Cortex of kidney (tissue), 1 donor: ENCODE measurements at places on chromosomes 4 and X.

GRCh38 chr4:116734178-116734577 lies 351.2 kb downstream of the TRAM1L1 start:
- no peak for DNase-seq

- no peak for DNase-seq
Measured at GRCh38 chrX:155962906-155963305, 34.6 kb upstream of the IL9R start.

DNA sequence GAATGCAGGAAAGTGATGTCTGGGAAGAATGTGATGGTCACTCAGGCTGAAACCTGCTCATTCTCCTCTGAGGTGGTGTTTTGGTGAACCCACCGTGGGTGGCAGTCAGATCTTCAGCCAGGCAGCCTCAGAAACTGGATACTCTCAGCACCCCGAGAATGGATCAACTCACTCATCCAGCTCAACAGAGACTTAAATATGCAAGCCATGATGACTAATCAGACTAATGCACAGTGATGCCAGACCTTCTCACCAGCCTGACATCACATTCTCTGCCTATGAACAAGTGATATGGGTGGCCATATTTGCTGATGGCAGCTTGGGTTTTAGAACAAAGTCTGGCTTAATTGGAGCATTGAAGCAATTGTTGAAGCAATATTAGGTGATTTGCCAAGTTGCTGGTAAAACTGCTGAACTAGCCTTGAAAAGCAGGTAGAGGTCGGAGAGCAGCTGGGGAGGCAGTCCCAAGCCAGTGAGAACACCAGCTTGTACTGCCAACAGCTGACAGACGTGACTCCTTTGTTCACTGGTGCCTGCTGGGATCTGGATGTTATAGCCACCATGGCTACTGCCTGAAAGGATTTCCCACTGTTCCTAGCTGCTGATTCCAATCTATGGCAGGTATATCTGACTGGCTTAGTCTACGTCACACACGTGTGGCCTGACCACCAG lies 608.1 kb downstream of the MID1IP1 start:
- DNase-seq, result no peak

GRCh38 chr4:152029631-152030030 lies 268.8 kb upstream of the GATB start:
- no peak for DNase-seq

GRCh38 chrX:43474321-43474720 lies 181.8 kb upstream of the MAOA start:
- no peak for DNase-seq

- DNase-seq, result no peak
Measured at GRCh38 chr4:167622481-167623240, 388.4 kb upstream of the SPOCK3 start.

DNA sequence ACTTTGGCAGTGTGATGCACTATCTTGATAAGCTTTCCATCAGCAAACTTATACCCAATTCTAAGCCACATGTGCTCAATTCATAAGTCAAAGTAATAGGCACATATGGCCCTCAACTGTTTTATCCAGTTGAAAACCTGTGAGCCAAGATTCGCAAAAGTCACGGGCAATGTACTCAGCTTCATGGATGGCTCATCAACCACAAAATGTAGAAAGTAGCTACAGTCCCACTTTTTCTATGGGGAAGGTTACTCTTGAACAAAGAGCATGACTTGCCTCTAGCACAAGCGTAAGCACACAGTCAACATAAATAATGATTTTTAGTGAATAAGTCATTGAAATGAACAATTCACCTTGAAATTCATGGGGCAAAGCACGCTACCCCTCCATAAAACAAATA lies 25.1 kb upstream of the DDX53 start:
- DNase-seq, result no peak

- DNase-seq, result no peak
Measured at GRCh38 chr4:55706541-55706940, 70.4 kb upstream of the NMU start.
